ENCODE measurements at places on chromosomes 2 and 18. TPM values are rescaled to one million over a fixed set of nuclear protein-coding genes. Genes with fewer than 3 reads are reported as not detected.

NOSTRIN gene
- total RNA-seq: not detected

IGFBP5 gene
- total RNA-seq: not detected

DNA sequence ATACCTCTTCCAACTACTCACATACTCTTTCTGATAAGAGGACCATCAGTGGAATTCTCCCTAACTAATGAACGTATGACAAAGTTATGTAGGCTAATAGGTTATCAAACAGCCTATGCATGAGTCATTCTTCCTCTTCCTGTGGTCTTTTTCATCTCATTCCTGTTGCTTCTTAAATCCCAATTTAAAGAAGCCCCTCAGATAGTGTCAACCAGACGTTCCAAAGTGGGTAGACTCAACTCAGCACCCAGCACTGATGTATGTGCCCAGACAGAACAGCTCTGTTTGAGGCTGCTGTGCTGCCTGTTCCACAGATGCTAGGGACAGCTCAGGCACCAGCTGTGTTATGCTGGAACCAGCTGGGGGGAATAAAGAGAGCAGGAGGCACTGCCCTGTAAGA is 52.6 kb downstream of the CXCR4 start:
- H3K4me3 ChIP-seq: peak overlapping the region; percentile 67
- DNase-seq: no peak
- no peaks in the 10 kb centered on the region for H3K27me3 ChIP-seq
- peaks cover 34% of the 10 kb centered on the region for H3K4me1 ChIP-seq
- no peaks in the 10 kb centered on the region for H3K36me3 ChIP-seq

- H3K27me3 ChIP-seq: peaks cover 34% of the 10 kb centered on the region
- no peaks in the 10 kb centered on the region for H3K36me3 ChIP-seq
Measured at GRCh38 chr18:45250479-45250878, 364.8 kb upstream of the SLC14A2 start.

CSRNP3 gene
- total RNA-seq: not detected

- no peaks in the 10 kb centered on the region for H3K4me1 ChIP-seq
- H3K4me3 ChIP-seq: no peak overlapping the region
Measured at GRCh38 chr2:227348324-227348723, 23.3 kb downstream of the MFF start.

GRCh38 chr2:64832936-64833335 is 156.3 kb upstream of the SLC1A4 start:
- H3K27me3 ChIP-seq: peaks cover 34% of the 10 kb centered on the region

GRCh38 chr2:224944707-224945547 is 97.3 kb downstream of the DOCK10 start:
- no peak for DNase-seq
- H3K27ac ChIP-seq: peak overlapping the region; percentile 97
- H3K4me3 ChIP-seq: peak overlapping the region; percentile 94
- no peaks in the 10 kb centered on the region for H3K36me3 ChIP-seq

DNA sequence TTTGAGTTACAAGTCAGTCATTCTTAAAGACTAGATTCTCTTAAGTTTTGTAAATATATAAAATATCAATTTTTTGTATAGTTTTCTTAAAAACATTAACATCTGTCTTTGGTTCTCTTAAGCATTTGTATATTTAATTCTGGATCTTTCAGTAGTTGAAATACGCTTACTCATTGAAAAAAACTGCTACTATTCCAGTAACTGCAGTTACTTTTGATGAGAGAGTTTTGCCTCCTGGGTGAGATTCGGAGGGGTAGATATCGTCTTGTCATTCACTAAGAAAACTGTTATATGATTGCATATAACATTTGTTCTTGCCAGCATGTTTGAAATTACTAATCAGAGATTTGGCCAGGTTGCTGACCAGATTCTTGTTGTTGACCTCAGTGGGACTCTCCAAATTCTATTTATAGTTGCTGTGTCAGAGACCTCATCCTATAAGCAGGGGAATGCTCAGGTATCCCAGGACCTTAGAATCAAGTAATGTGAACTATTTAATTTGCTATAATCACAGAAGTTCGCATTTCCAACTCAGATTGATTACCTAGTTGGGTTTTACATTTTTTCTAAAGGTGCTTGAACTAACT is 7.9 kb downstream of the AGPS start:
- no peak overlapping the region for H3K27ac ChIP-seq
- H3K27me3 ChIP-seq: no peaks in the 10 kb centered on the region
- H3K4me1 ChIP-seq: peaks cover 69% of the 10 kb centered on the region
- H3K36me3 ChIP-seq: peaks cover 6% of the 10 kb centered on the region
- H3K4me3 ChIP-seq: no peak overlapping the region

PIEZO2 gene
- not detected for total RNA-seq

DNA sequence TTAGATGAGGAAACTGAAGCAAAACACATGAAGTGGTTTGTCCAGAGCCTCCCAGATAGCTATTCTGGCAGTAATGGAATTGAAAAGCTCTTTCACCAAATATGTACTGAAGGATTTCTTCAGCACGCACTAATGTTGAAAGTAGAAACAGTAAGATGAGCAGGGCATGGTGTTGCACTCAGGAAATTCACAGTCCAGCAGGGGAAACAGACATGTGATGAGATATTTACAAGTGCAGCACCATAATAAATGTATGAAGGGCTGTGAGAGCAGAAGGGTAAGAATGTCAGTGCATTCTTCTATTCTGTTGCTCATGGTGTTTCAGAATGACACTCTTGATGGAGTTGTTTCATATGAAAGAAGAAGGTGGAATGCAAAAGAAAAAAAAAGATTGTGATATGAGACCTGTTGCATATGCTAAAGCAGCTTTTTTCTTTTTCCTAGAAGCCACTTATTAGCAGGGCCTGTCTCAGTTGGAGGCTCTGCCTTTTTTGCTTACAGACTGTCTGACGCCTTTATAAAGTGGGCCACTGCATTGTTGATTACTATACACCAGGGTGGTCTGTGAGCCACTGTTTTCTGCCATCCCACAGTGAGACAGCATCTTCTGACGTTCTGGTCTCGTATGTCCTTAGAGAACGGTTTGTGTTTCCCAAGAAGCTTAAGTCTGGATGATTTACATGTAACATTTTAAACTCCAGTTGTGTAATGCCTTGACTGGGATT is 516.9 kb downstream of the ARHGAP15 start:
- H3K4me1 ChIP-seq: peaks cover 8% of the 10 kb centered on the region
- no peak overlapping the region for H3K27ac ChIP-seq
- no peak overlapping the region for H3K4me3 ChIP-seq
- H3K27me3 ChIP-seq: no peaks in the 10 kb centered on the region
- peaks cover 12% of the 10 kb centered on the region for H3K36me3 ChIP-seq

DNA sequence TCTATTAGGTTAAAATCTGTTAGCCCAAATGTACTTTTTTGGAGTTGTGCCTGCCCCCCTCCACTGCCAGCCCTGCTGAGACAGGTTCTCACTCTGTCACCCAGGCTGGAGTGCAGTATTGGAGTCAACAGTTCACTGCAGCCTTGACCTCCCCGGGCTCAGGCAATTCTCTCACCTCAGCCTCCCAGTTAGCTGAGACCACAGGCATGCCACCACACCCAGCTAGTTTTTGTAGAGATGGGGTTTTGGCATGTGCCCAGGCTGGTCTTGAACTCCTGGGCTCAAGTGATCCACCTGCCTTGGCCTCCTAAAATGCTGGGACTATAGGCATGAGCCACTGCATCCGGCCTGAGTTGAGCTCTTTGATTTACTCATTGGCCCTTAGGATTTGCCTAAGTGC is 110.7 kb downstream of the ICA1L start:
- peak overlapping the region; percentile 57 for H3K27ac ChIP-seq
- DNase-seq: no peak
- H3K4me3 ChIP-seq: no peak overlapping the region
- H3K4me1 ChIP-seq: peaks cover 11% of the 10 kb centered on the region

GRCh38 chr2:95287806-95288205 is 9.3 kb upstream of the KCNIP3 start:
- no peaks in the 10 kb centered on the region for H3K27me3 ChIP-seq
- no peaks in the 10 kb centered on the region for H3K36me3 ChIP-seq
- no peak overlapping the region for H3K27ac ChIP-seq
- H3K4me3 ChIP-seq: no peak overlapping the region
- H3K4me1 ChIP-seq: peaks cover 2% of the 10 kb centered on the region
- no peak for DNase-seq

DNA sequence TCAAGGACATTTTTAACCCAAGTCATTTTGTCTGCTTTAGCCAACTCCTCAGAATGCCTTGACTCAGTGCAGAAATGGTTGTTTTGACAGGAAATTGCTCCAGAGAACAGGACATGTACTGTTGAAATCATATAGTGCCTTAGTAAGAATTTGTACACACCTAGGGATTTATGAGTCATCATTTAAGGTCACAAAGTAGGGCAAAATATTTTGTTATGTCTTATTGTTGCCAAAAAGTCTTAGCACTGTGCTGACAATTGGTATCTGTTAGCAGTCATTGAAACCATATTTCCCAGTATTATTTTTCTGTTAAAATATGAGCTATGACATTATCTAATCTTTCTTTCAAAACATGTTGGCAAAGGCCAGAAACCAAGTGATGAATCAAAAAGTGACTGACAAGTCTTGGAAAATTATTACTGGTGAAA is 104.5 kb downstream of the OSBPL6 start:
- no peaks in the 10 kb centered on the region for H3K4me1 ChIP-seq
- no peak overlapping the region for H3K27ac ChIP-seq
- peaks cover 24% of the 10 kb centered on the region for H3K27me3 ChIP-seq
- no peak for DNase-seq
- no peak overlapping the region for H3K4me3 ChIP-seq
- H3K36me3 ChIP-seq: no peaks in the 10 kb centered on the region

DNA sequence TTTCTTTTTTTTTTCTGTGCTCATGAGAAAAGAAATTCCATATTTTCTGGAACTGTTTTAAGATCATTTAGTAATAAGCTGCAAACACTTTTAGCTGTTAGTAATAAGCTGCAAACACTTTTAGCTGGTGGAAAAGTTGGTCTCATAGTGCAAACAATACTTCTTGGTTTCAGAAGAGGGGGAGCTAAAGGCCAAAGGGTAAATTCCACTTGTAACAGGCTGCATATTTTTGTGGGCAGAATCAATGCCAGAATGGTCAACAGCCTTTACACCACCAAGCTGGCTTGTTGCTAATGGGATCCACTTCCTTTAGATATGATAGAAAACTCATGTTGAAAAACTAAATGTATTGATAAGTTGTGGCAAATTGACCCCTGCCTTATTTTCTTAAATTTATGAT is 356.8 kb downstream of the NR4A2 start:
- DNase-seq: no peak
- H3K4me3 ChIP-seq: no peak overlapping the region
- no peak overlapping the region for H3K27ac ChIP-seq
- no peaks in the 10 kb centered on the region for H3K4me1 ChIP-seq
- no peaks in the 10 kb centered on the region for H3K36me3 ChIP-seq

GRCh38 chr2:109080757-109081156 is 48.2 kb upstream of the SH3RF3 start:
- no peak overlapping the region for H3K27ac ChIP-seq
- no peaks in the 10 kb centered on the region for H3K36me3 ChIP-seq
- H3K27me3 ChIP-seq: peaks cover 13% of the 10 kb centered on the region
- no peak overlapping the region for H3K4me3 ChIP-seq

DNA sequence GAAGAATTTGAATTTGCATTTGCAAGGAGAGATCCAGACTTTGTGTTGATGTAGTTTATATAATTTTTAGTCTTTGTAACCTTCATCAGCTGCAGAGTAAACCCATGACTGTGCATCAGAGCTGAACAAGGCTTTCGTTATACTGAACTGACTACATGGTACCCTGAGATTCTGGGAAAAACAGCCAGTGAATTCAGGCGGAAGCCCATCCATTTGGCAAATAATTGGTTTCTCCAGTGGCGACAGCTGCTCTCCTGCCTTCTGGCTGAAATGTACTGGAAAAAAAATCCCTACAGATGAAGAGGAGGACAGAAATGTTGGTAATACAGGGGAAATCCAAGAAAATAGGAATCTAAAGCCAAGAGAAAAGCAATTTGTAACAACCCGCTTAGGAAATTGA is 657.5 kb upstream of the CDH7 start:
- no peaks in the 10 kb centered on the region for H3K4me1 ChIP-seq
- no peak overlapping the region for H3K27ac ChIP-seq
- DNase-seq: no peak
- no peak overlapping the region for H3K4me3 ChIP-seq
- no peaks in the 10 kb centered on the region for H3K36me3 ChIP-seq

DNA sequence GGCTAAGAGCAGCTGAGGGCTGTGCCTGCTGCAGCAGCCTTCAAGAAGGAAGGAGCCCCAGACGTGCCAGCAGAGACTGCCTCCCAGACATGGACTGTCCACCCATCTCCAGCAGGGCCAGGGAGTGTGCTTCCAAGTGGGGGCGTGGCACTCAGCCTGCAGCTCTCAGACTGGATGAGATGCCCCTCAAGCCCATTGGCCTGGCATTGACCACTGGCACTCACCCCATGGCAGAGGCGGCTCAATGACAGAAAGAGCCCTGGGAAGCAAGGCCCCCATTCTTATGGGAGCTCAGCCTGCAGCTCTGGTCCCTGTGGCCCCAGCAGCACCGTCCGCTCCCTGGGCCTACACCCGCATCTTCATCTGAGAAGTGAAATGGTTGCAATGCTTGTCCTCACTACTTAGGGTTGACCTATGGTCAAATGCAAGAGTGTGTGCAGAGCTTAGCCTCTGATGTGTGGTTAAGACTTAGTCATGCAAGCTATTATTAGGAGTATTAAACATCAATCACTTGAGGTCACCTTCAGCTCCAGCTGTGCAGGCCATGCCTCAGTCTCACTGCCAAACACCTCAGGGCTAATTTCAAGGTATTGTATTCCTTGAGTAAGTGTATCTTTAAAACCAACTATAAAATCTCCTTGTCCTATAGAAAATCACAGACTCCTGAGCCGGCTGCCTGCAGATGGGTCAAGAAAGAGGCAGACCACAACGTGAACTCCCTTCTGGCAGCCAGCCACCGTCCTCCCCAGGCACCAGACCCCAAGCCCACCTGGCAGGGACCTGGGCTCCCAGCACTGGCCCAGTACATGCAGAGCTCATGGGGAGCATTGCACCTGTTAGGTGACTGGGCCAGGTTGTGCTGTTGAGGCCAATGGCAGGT is 194.8 kb downstream of the NDUFA10 start:
- H3K36me3 ChIP-seq: no peaks in the 10 kb centered on the region
- peak; percentile 5 for DNase-seq
- H3K27ac ChIP-seq: no peak overlapping the region
- H3K4me3 ChIP-seq: no peak overlapping the region

RNF125 gene
- total RNA-seq: 72.6 TPM

DNA sequence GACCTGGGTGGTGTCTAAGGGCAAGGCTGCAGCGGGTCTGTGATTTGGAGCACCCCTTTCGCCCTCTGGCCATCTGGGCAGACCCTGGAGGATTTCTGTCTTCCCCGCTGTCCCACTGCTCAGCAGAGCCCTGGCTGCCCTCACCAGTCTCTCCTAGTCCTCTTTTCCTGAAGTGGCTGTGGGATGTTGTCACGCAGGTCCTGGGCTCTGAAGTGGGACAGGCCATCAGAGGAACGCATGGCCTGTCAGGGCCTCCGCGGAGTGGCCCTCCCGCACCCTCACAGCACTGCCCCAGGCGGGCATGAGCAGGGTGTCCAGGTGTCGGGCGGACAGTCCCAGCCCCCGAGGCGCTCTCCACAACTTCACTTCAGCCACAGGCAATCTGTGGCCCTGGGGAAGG is 1.1 kb upstream of the TMEM185B start:
- H3K4me1 ChIP-seq: peaks cover 38% of the 10 kb centered on the region
- no peaks in the 10 kb centered on the region for H3K27me3 ChIP-seq
- H3K36me3 ChIP-seq: no peaks in the 10 kb centered on the region
- DNase-seq: no peak

- H3K27ac ChIP-seq: no peak overlapping the region
- H3K27me3 ChIP-seq: no peaks in the 10 kb centered on the region
- no peaks in the 10 kb centered on the region for H3K36me3 ChIP-seq
- no peak for DNase-seq
- no peaks in the 10 kb centered on the region for H3K4me1 ChIP-seq
- no peak overlapping the region for H3K4me3 ChIP-seq
Measured at GRCh38 chr18:55287935-55288868, 299.8 kb downstream of the TCF4 start.

SRD5A2 gene
- not detected for total RNA-seq

MMADHC gene
- total RNA-seq: 66.9 TPM

Measured in T-helper 17 cell (primary cell).